Stimulated activated CD4-positive, alpha-beta T cell treated with anti-CD3 and anti-CD28 coated beads, Interleukin-1b, Interleukin-23, amount 100 ng/mL, for 1 hour (primary cell): ENCODE measurements at places on chromosomes 6 and 20.

DNA sequence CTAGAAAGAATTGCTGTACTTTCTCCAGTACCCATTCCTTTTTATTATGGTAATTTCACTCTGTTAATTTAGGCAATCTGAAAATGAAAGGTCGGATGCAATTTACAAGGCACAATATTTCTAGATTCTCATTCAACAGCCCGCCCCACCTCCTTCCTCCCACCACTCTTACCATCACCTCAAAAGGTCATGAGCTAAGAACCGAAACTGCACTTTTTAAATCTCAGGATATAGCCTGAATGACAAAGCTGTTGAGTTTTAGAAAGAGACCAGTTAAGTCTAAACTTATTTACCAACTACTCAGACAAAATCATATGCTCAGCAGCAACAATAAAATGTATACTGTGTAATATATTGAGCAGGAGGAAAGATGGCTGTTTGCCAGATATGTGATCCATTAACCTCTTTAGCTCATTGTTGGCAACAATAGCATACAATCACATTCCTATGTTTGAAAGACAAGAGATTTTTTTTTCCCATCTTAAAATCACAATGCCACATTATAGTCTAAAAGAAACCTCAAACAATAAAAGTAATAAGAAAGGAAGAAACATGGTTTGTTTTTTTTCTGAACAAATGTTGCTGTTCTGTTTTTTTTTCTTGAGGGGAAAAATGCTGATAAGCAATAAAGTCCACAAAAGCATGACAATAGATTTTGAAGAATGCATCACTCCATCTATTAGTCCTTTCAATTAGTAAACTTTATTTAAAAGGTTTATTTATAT is 1.6 kb upstream of the HS3ST5 start:
- DNase-seq = no peak

GRCh38 chr6:34475767-34476328 is 10.0 kb downstream of the PACSIN1 start:
- no peak for DNase-seq

DNA sequence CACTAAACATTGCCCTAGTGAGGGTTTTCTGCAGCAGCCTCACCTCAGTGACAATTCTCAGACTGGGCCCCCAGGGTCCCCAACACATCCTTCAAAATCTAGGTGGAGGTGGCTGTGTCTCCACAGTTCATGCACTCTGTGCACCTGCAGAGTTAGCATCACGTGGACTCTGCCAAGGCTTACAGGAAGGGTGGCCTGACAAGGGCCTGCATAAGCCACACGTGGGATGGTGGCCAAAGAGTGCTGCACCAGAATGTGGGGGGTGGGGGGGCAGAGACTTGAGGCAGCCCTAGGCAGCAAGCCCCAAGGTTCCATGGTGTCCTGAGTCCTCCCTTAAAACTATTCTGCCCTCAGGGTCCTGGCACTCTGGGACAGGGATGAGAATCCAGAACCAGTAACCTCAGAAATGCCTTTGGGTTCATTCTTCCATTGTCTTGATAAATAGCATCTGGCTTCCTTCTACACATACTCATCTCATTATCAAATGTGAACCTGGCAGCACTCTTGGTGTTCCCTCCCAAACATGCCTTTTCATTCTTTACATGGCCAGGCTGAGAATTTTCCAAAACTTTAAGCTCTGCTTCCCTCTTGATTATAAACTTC is 1.6 kb upstream of the SERPINB1 start:
- no peak for DNase-seq

GRCh38 chr20:42754706-42755105 is 435.0 kb downstream of the PTPRT start:
- DNase-seq = no peak

- no peak for DNase-seq
These were observed 1.5 kb downstream of the ROMO1 start for GRCh38 chr20:35700625-35701148.

DNA sequence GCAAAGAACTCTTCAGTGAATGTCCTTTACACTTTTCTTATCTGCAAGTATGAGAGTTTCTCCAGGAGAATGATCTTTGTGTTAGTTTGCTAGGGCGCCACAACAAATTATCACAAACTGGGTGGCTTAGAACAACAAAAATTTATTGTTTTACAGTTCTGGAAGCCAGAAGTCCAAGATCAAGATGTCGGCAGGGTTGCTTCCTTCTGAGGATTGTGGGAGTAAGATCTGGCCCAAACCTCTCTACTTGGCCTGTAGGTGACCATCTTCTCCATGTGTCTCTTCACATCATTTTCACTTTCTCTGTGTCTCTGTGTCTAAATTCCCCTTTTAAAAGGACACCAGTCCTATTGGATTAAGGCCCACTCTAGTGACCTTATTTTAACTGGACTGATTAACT is 103.0 kb downstream of the ADTRP start:
- DNase-seq = no peak

GRCh38 chr6:138278326-138278725 is 60.0 kb upstream of the PBOV1 start:
- no peak for DNase-seq

DNA sequence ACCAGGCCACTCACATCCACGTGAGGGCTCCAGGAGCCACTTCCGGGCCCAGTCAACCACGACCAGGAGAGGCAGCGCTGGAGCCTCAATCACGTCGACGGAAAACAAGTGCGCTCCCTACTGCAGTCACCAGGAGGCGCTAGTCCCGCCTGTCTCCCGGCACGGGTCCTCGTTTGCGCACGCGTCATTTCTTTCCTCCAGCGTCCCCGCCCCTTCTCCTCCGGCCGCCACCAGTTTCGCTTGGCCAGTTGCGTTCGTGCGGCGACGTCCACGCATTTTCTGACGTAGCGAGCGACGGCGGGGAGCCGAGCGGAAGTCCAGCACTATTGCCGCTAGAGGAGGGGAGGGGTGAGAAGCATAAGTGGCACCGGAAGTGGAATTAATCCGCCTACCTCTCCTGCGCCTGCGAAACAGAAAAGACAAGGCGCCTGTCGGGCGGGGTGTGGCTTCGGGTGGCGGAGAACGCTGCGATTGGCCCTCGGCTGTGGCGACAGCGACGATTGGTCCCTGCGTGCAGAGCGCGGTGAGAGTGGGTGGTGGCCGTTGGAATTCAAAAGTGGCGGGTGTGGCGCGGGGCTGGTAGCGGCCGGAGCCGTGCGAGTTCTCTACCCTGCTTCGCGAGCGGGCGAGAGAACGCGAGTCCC is at the start of gene KIFC1:
KIFC1 (plus strand) TSS at position 546 of the 644 bp plus-strand sequence. CDS start 163 bp downstream, outside the sequence.
- DNase-seq = peak; percentile 97

DNA sequence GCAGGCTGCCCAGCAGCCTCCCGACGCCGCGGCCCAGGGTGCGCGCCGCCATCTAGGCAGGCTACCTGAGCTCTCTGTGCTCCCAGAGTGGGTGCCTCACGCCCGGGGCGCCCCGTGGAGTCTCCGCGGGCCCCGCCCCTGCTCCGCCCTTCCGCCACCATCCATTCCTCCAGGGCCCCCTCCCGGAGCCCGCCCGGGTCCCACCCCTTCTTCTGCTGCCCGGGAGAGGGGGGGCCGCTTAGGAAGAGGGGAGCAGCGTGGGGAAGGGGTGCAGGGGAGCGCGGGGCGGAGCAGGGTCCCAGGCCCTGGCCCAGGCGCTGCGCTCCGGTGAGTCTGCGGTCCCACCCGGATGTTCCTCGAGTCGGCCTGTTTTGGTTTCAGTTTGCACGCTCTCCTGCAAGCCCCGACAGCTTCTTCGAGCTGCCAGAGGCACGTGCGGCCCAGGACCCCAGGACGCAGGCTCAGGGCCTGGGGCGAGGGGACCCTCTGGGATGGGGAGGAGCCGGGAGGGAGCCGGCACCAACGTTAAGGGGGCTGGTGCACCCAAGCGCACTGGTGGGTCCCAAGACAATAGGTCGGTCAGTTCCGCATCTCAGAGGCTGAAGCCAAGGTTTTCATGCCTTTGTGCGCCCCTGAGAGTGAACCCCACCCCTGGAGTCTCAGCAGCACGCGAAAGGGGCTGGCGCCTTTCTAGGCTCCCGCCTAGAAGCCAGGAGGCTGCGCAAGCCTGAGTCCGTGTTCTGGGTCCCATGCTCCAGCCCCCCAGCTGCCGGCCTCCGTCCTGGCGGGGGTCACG is at the start of gene ACSS1:
ACSS1 (minus strand) TSS at position 89 of the 796 bp plus-strand sequence; CDS start at position 52, 37 bp downstream.
- peak; percentile 35 for DNase-seq

- DNase-seq = no peak
These were observed 115.3 kb upstream of the SPACA1 start for GRCh38 chr6:87932361-87932760.

GRCh38 chr6:586553-586952 is 70.3 kb downstream of the HUS1B start:
- no peak for DNase-seq

DNA sequence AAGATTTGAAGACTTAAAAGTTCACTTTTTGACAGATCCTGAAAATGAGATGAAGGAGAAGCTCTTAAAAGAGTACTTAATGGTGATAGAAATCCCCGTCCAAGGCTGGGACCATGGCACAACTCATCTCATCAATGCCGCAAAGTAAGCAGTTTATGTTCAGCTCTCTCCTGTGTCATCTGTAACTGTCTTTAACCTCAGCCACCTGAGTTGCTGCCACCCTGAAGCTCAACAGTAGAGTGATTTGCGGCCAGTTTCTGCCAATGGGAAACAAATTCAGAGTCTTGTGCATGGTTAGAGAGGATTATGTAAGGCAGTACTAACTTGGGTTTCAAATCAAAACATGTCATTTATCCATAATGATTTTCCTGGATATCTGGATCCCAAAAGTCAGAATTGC is 10.1 kb downstream of the TNFAIP3 start:
- no peak for DNase-seq

GRCh38 chr20:59007665-59008511 is 834 bp upstream of the CTSZ start:
- DNase-seq = no peak

- DNase-seq = no peak
These were observed 203.9 kb downstream of the ASCC3 start for GRCh38 chr6:100677240-100677639.

DNA sequence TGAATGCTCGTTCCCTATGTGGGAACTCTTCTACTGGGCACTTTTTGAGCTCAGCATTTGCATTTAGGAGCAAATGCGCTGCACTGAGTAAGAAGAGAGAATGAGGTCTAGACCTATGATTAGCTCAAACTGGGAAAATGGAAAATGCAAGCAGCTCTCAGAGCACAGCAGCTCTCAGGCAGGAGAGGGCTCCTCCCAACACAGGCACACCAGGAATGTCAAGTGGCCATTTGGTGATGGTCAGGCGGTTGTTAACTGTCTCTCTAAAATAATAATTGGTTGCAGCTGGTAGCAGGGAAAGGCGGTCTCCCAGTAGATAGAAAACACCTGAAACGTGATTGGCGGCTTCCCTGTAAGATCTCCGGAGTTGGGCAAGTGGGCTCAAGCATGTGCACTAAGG is 162.0 kb upstream of the ECI2 start:
- no peak for DNase-seq

GRCh38 chr20:51219544-51219943 is 196.6 kb upstream of the KCNG1 start:
- no peak for DNase-seq

- no peak for DNase-seq
These were observed 118.2 kb downstream of the TTLL2 start for GRCh38 chr6:167442796-167443680.

GRCh38 chr6:15443119-15443830 is 197.4 kb downstream of the JARID2 start:
- no peak for DNase-seq

- peak; percentile 59 for DNase-seq
These were observed 16.1 kb upstream of the ZNF217 start for GRCh38 chr20:53609491-53610445.

GRCh38 chr20:50379049-50379990 is 130.9 kb upstream of the PTPN1 start:
- no peak for DNase-seq
